Stimulated activated naive B cell treated with anti-CD40 and anti-IgM and Interleukin-4, amounts not matched to agents 10 μg/mL and 1 μg/mL and 100 μg/mL, for 72 hours (primary cell): ENCODE measurements at places on chromosomes 3 and 15.

GRCh38 chr3:175659670-175660350 is 800.7 kb downstream of the NAALADL2 start:
- no peak for DNase-seq

DNA sequence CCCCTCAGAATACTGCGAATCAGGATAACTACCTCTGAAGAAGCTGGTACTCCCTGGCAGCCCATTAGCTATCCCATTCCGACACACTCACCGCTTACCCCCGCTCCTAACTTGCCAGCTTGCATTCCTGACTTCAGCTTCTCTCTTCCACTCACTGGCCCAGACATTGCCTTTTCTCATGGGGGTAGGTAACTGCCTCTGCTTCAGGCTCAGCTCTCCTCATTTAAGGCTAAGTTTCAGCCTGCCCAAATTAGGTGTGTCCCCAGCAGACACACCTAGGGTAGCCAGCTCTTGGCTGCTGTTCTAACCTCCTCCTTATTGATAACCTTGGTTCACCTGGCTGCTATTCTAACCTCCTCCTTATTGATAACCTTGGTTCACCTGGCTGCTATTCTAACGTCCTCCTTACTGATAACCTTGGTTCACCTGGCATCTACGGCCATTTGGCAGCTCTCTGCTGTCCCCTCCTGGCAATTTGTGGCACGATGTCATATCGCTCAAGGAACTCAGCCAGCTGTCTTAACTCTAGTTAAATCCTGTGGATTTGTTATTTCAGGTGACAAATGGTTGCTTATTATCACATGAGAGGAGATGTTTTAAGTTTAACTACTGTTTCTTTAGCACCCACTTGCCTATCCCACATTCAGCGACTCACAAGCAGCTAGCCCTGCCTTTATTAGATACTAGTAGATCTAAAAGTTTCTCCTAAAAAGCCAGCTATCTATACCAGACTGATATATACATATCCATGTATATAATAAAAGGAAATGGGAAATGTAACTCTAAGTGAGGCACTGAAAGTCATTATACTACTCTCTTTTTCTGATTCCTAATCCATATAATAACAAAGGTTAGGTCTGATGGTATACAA is 106.5 kb upstream of the ACP3 start:
- no peak for DNase-seq

DNA sequence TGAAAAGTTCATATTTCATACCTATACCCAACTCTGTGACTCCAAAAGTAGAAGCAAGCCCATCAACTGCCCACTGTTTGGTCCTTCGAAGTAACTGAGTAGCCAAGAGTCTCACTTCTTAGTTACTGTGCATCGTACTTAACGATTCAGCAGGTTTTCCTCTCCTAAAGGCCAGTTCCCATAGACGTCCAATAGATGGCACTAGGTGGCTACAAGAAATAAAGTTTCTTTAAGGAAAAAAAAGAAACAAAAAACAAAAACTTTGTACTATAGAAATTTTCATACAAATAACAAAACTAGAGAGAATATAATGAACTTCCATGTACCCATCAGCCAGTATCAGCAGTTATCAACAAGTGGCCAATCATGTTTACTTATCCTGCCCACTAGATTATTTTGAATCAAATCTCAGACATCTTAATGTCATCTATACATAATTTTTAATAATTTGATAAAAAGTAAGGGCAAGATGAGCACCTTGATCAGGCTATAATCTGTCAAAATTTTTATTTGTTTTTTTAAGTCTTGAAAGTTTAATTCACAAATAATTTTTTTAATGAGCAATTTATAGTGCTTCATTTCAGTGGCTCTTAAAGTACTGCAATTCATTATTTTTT is 63.8 kb upstream of the ACP3 start:
- DNase-seq, result no peak

- DNase-seq, result no peak
These were observed 15.6 kb downstream of the CPA3 start for GRCh38 chr3:148880681-148881080.

- DNase-seq, result no peak
These were observed 50.1 kb downstream of the LYSMD4 start for GRCh38 chr15:99683000-99683670.

DNA sequence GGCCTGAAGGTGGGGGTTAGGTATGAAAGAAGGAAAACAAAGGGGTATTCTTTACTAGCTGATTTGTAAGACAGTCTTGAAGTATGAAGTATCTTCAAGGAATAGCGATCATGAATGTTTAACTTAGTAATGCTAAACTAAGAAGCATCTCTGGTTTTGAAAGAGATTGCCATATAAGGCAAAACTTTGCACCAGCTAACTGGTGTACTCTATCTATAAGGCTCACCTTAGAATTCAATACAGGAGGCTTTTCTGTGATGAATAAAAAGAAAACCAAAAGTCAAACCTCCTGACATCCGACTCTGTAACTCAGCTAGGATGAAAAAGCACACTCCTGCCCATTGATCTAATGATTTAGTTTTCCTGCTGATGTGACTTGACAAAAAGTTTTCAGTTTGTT is 54.7 kb downstream of the FOXP1 start:
- no peak for DNase-seq

GRCh38 chr3:14418296-14419250 is 16.2 kb downstream of the SLC6A6 start:
- DNase-seq, result no peak

DNA sequence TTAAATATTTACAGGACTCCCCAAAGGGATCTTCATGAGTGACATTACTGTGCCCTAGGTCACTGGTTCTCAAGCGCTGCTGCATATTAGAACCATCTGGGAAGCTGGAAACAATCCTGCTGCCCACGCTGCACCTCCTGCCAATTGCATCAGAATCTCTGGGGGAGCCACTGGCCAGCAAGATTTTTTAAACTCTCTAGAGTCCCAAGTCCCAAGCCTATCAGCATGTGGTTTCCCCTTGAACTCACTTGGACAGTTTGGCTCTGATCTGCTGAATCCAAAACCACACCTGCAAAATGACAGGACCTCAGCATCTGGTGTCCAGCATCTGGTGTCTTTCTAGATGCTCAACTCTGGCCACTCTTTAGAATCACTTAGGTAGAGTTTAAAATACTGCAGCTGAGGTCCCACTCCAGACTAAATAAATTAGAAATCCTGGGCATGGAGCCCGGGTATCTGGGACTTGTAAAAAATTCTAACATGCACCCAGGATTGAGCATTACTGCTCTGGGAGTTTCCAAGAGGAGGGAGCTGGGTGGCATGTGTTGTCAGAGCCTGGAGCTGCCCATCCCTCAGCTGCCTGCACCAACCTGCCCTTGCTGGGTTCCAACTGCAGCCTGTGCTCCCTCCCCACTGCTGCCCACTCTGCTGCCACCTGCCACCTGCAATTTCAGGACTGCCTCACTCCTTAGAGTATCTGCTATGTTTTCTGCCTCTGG is 311.3 kb downstream of the SLC9A9 start:
- DNase-seq, result no peak

- DNase-seq, result no peak
These were observed 597.7 kb downstream of the OTOL1 start for GRCh38 chr3:162094301-162094700.

DNA sequence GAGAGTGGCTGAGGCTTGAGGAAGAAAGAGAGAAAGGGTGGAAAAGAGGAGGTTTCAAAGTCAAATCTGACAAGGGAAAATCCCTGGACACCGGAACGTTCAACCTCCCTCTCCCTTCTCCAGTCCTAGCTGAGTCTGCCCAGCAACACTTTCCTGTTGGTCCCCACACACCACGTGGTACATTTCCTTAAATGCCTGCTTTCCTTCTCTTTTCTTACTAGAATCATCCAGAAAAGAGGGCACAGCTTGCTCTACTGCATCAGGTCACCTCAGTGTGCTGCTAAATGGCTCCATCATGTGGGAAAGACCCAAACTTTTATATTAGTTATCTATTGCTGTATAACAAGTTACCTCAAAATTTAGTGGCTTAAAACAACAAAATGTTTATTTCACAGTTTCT is 181.2 kb downstream of the NECTIN3 start:
- no peak for DNase-seq

DNA sequence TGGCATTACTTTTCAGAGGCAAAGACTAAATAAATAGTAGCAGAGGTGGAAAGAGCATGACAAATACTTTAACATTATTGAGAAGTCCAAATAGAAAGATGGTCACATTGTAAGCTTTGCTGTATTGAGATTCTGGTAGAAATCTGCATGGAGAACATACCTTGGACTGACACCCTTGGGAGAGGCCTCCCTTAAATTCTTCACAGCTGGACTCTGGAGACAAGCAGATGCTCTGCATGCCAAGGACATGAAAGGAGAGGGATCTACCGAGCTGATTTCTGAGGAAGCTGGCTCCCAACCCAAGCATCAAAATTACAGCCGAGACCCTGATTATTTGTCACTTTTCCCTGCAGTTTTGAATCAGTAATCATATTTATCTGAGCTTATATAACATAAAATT is 212.5 kb upstream of the COL8A1 start:
- no peak for DNase-seq

DNA sequence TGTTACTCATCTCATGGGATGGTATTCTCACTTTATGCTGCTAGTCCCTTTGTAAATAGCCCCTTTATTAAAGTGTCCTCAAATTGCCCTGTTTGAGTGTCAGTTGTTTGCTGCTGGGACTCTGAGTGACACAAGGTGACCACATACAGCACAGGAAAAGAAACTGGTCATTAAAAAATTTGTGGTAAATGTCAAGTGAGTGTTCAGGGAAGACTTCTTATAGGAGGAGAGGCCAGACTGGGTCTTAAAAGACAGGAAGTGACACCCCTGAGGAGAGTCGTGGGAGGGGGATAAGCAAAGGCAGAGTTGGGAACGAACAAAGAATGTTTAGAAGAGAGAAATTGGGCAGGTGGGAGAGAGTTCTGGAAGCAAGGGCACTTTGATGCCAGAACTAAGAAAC is 35.2 kb downstream of the CCR3 start:
- no peak for DNase-seq

- no peak for DNase-seq
These were observed 4.8 kb downstream of the SECISBP2L start for GRCh38 chr15:49041426-49041825.

DNA sequence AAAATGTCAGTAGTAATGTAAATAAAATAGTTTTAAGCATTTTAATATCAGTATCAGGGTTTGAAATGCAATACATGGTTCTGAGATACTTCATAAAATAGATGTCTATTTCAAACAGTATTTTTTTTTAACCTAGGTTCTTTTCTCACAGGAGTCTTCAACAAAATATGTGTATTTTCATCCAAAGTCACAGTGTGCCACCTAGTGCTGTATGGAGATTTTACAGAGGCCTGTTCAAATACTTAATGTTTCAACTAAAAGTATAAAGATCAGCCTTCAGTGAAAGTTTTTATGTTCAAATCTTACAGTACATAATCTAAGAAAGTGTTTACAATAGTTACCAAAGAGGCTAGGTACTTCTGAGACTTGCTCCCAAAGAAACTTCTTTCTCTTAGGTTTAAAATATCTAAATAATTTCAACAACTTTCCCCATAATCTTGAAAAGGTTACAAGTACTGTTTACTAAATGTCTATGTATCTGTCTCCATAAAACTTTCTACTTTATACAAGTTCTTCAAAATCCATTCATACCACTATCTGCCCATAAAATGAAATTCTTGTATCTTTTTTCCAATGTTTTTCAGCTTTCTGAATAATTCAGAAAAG is 38.3 kb downstream of the SCAPER start:
- no peak for DNase-seq

DNA sequence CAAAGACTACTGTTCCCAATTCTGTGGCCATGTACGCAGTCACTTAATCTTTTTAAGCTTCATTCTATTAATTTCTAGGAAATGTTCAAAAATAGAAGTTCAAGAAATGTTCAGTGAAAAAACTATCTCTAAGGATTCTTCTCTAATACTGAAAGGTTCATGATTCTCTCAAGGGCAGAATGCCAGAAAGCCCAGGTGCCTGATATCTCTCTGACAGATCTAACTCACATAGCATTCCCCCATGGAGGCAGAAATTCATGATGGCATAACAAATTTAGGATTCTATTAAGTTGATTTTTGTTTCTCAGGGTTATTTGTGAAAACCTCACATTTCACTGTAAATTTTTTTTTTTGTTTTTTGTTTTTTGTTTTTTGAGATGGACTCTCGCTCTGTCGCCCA is 17.5 kb downstream of the CHRM5 start:
- DNase-seq, result no peak

- DNase-seq, result no peak
These were observed 36.0 kb upstream of the CBLB start for GRCh38 chr3:105904678-105905284.

DNA sequence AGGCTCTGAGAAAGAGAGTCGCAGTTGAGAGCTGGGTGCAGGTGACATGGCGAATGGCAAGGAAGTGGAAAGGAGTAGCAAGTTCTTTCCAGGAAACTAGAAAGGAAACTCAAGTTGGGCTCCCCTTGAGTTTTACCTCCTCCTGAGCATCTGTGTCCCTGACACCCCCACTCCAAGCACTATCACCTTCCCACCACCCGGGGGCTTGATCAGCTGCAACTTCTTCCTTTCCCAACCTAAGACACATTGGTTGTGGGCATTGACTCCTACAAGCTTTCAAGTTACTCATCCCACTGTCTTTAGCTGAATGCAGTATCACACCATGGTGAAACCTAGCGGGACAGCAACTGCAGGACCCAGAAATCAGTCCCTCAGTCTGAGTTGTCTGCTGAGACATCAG is 256.6 kb upstream of the NR2F2 start:
- no peak for DNase-seq

- no peak for DNase-seq
These were observed 10.0 kb downstream of the ATP13A3 start for GRCh38 chr3:194476784-194477183.

GRCh38 chr15:98063315-98063714 is 102.8 kb downstream of the ARRDC4 start:
- DNase-seq, result no peak

GRCh38 chr3:74501007-74501406 is 113.5 kb downstream of the CNTN3 start:
- no peak for DNase-seq

GRCh38 chr3:126340081-126340511 is 17.1 kb downstream of the KLF15 start:
- no peak for DNase-seq

DNA sequence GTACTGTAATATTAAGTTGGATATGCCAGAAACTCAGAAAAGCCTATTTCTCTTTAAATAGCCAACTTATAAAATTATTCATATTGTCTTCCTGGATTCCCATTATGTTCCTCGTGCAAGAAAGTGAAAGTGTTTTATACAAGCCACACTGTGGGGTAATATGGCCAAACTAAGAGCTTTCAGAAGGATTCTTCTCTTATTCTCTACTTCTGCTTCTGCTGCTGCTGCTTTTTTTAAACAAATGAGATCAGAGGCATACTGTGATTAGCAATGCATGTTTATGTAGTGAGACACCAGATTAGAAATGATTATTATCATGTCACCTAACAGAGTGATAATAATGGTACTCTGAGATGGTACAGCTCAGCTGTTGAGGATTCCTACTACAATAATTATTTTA is 1026.5 kb upstream of the CFAP20DC start:
- no peak for DNase-seq

- no peak for DNase-seq
These were observed 197.2 kb downstream of the KCNAB1 start for GRCh38 chr3:156317462-156318074.

DNA sequence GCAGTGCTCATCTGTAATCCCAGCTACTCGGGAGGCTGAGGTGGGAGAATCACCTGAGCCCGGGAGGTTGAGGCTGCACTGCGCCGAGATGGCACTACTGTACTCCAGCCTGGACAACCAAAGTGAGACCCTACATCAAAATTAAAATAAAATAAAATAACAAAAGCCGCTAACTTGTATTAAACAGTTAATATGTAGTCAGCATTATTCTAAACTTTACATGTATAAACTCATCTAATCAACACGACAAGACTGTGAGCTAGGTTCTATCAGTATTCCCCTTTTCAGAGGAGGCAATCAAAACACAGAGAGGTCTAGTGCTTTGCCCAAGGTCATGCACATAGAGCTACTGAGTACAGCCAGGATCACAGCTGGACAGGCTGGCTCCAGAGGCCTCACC is 111.7 kb upstream of the LINGO1 start:
- DNase-seq, result no peak
